ENCODE measurements at places on chromosomes 12 and 14.

DNA sequence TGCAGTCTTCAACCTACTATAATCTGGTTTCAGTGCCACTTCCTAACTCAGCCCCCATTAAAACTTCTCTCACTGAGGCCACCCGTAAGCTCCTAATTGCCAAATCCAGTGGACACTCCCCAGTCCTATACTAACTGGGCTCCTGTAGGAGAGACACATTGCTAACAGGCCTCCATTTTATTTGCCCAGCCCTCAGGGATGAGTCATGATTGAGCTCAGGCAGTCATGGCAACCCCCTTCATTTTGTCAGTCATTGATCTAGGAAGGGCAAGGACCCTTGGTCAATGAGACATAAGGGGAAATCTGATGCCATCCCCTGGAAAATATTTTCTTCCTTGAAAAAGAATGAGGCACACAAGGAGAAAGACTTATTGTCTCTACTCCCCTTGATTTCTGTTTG lies 70.1 kb upstream of the HIF1A start:
- DNase-seq: no peak

DNA sequence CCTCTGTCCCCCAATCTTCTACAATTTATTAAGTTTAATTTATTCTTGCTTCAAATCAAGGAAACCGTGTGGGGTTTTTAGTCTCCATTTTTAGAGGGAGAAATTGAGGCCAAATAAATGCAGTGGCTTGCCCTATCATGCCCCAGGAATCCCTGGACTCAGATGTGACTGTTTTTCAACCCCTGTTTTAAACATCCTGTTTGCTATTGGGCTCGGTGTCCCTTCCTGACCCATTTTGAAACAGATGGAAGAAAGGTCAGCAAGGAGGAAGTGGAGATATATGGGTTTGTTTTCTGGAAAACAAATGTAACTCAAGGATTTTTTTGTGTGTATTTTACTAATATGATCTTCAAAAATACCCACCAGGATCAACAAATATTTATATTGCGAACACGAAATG lies 84.7 kb downstream of the DACT1 start:
- DNase-seq: no peak

DNA sequence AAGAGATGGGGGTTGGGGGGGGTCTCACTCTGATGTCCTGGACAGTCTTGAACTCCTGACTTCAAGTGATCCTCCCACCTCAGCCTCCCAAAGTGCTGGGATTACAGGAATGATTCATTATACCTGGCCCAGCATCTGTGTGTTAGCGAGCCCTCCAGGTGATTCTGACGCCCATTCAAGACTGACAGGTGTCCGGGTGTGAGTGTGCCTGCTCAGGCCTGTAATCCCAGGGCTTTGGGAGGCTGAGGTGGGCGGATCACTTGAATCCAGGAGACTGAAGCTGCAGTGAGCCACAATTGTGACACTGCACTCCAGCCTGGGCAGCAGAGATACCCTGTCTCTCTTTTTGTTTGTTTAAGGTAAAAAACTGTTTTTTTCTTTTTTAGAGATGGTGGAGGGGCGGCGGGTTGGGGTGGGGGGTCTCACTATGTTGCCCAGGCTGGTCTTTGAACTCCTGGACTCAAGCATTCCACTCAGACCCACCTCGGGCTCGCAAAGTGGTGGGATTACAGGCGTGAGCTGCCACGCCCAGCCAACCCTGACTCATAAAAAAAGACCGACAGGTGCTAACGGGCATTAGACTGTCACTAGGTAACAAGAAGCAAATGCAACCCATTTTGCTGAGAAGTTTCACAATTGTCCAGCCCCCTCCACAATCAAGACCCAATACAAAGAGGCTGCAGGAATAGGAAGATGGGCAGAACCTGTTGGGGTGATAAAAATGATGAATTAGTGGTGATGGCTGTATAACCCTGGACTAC lies 4.7 kb downstream of the VSIG10 start:
- no peak for DNase-seq

- no peak for DNase-seq
Observed at GRCh38 chr14:88518592-88519512, 36.0 kb downstream of the PTPN21 start.

Data from psoas muscle (tissue), 8 donors.